B cell (primary cell): ENCODE measurements at places on chromosomes 5 and 9.

- DNase-seq, result no peak
These were observed 29.2 kb upstream of the TGFBI start for GRCh38 chr5:135999406-136000139.

DNA sequence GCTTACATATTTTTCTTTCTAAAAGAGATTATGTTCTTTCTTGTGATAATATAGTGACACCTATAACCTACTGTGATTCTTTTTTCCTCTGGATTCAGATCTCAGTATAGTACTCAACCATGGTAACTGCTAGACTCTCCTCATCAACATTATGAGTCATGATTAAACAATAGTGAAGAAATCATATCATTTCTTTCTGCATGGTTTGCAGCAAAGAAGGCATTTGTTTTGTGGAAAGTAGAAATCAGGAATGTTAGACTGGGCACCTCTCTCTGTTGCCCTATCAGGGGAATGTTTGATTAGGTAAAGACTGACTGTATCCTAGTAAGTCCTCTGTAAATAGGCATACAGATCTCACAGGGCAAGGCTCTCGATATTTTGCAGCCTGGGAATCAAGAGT, 25.6 kb upstream of the SMC2 start:
- no peak for DNase-seq

GRCh38 chr5:75610201-75610600, 1.1 kb upstream of the ANKDD1B start:
- no peak for DNase-seq

- DNase-seq, result no peak
These were observed 99.8 kb downstream of the ATPSCKMT start for GRCh38 chr5:10149911-10150310.
